Muscle of back (tissue), 13 donors: ENCODE measurements at places on chromosomes 1 and 21. TPM values are rescaled to one million over a fixed set of nuclear protein-coding genes. Genes with fewer than 3 reads are reported as not detected.

ZNF669 gene
- 6.3 TPM for polyA plus RNA-seq

BSDC1 gene
- 38.5 TPM for polyA plus RNA-seq

SLAMF1 gene
- not detected for polyA plus RNA-seq

DNA sequence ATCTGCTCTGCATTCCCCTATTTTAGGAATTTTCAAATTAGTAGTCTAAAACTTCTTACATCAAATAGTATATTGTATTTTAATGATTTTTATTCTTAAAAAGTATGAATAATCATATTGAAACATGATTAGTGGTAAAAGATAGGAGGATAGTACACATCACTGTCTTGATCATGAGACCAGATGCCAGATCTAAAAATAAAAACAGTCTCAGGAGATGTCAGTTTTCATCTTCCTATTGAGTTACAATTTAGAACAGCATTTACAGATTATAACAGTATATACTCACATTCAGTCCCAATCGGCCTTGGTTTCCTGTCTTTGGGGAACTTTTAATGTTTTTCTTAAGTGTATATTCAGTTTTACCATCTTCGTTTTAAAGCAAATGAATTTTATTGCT is 95.9 kb downstream of the USP25 start:
- peak; percentile 20 for DNase-seq

DNA sequence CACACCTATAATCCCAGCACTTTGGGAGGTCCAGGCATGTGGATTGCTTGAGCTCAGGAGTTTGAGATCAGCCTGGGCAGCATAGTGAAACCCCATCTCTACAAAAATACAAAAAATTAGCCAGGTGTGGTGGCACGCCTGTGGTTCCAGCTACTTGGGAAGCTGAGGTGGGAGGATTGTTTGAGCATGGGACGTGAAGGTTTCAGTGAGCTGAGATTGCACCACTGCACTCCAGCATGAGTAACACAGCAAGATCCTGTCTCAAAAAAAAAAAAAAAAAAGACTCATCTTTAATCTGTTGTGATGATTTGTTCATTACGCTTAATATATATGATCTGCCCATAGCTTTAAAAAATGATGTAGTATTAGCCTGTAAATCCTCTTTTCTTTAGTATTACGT is 44.0 kb downstream of the OR10J1 start:
- no peak for DNase-seq

DNA sequence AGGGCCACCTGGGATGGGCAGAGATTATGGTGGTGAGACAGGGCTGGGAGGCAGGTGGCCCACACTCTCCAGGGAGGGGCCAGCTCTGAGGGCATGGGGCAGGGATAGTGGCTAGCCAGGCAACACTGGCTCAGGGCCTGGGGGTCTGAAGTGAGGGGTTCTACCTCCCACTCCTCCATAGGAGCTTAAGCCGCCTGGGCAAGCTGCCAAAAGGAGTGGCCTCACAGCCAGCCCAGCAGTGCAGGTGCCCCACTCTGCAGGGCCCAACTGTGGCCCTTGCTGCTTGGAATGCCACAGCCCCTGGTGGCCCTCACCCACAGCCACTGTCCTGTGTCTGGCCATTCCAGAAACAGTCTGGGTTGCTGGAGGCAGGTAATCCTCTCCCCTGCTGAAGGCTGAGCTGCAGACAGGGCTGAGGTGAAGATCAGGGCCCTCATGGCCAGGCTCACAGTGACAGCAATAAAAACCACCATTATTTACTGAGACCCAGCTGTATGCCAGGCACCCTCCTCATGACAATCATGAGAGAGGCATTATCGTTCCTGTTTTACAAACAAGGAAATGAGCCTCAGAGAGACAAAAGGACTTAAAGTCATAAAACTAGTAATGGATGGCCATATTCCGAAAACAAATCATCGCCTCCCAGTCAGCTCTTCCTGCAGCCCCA is 31.0 kb downstream of the KIF21B start:
- DNase-seq = no peak

DNA sequence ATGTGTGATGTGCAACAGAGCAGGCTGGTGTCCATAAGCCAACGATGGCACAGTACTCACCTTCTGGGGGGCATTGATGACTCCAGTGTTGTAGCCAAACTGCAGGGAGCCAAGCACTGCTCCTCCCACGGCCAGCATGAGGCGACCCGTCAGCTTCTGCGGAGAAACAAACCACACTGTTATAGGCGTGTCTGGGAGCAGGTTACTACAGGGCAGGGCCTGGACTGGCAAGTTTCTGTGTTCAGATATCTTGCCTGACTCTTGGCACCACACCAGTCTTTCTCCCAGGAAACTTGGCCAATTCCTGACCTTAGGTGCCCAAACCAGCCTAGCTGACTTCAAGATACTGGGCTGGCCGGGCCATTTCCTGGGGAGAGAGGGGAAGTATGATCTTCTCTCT is 15.5 kb downstream of the SLC2A1 start:
- DNase-seq = no peak

DNA sequence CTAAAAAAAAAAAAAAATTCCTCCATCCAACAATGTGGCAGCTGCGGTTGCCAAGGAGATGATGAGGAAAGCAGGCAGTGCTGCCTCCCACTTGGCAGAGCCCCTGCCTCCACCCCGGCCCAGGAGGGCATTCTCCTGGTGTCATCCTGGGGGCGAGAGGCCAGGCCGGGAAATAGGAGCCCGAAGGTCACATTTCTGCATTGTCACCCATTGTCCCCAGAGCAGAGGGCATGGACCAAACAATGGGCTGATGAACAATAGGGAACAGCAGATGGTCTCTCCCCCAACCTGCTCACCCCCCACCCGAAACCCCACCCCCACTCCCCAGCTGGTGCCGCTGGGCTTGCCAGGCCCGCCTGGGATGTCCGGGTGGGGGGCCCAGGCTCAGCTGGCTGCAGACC is 37.3 kb downstream of the CAMK2N1 start:
- DNase-seq = no peak

GRCh38 chr1:92804721-92805201 is 19.9 kb upstream of the EVI5 start:
- DNase-seq = peak; percentile 62

DNA sequence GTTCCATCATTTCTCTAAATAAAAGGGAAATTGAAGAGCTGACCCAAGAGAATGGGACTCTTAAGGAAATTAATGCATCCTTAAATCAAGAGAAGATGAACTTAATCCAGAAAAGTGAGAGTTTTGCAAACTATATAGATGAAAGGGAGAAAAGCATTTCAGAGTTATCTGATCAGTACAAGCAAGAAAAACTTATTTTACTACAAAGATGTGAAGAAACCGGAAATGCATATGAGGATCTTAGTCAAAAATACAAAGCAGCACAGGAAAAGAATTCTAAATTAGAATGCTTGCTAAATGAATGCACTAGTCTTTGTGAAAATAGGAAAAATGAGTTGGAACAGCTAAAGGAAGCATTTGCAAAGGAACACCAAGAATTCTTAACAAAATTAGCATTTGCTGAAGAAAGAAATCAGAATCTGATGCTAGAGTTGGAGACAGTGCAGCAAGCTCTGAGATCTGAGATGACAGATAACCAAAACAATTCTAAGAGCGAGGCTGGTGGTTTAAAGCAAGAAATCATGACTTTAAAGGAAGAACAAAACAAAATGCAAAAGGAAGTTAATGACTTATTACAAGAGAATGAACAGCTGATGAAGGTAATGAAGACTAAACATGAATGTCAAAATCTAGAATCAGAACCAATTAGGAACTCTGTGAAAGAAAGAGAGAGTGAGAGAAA is 38.4 kb downstream of the CENPF start:
- no peak for DNase-seq
